Large intestine (tissue), 12 donors: ENCODE measurements at places on chromosomes 2 and 18. TPM values are rescaled to one million over a fixed set of nuclear protein-coding genes. Genes with fewer than 3 reads are reported as not detected.

- no peak for DNase-seq
Observed at GRCh38 chr18:78778651-78779050, 201.0 kb upstream of the SALL3 start.

DNA sequence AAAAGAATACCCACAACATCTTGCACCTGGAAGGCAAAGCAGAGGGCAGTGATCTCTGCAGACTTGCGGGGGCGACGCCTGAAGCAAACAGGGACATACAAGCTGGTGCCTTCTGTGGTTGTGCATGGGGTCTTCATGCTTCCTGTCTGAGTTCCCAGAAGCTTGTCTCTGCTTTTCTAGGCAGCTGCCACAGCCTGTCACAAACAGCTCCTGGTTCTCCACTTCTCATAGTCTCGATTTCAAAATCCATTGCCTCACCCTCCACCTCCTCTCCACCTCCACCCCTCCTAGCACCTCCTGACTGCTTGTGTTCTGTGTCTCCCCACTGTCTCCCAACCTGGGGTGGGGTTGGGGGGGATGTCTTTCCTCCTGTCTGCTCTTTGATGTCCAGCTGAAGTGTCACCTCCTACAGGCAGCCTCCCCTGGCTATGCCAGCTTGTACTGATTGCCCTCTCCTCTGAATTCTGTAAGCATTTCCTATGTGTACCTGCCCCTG lies 1.7 kb upstream of the PROC start:
- no peak for DNase-seq

DNA sequence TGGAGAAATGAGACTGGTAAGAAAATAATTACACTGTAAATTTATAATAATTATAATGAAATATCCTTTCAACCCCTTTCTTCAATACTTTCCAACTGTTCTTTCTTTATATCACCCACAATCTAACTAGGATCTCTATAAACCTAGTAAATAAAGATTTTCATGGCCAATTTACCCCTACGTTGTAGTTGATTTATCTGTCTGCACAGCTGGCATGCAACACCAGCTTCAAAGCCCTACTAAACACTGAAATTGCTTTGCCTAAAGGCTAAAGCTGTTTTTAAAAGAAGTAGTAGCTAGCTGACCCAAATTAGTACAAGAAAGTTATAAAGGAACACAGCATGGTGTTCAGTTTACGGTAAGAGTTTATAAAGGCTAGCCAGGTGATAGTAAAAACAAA lies 140.1 kb downstream of the NOL4 start:
- no peak for DNase-seq

Gene IAH1
- 43.4 TPM for polyA plus RNA-seq

Gene CD207
- 1.9 TPM for polyA plus RNA-seq

Gene CDH2
- polyA plus RNA-seq = 14.2 TPM

- no peak for DNase-seq
Observed at GRCh38 chr2:67032076-67032475, 365.1 kb upstream of the ETAA1 start.

Gene CNGA3
- polyA plus RNA-seq = 2.3 TPM

- DNase-seq = no peak
Observed at GRCh38 chr2:121539750-121540469, 9.2 kb downstream of the RNU4ATAC start.

DNA sequence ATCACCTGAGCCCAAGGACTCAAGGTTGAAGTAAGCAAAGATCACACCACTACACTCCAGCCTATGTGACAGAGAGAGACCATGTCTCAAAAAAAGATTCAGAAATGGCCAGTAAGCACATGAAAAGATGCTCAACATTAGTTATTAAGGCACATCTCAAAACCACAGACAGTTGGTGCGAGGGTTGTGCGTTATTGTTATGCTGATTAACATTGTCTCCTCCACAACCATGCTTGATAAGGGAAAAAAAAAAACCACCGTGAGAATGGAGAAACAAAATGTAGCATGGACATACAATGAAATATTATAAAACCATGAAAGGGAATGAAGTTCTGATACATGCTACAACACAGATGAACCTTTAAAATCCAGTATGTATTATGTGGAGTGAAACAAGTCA lies 27.3 kb downstream of the MOB4 start:
- DNase-seq = no peak

Gene GPBAR1
- polyA plus RNA-seq = 3.9 TPM

Gene CCBE1
- 2.5 TPM for polyA plus RNA-seq

DNA sequence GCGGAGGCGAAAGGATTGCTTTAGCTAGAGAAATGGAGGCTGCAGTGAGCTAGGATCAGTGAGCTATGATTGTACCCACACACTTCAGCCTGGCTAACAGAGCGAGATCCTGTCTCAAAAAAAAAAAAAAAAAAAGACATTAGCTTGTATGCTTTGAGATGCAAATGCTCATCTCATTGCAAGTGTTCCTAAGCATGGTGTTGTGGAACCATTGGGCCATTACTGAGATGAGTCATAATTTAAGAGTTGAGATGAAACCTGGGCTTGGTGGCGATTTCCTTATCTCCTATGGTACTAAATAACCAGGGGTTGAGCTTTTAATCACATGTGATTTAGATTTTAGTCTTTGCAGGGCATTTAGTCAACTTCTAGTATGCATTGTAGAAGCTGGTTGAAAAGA lies 2.2 kb downstream of the PLEKHA3 start:
- DNase-seq = no peak

- DNase-seq = no peak
Observed at GRCh38 chr2:30527411-30527810, 80.4 kb downstream of the LCLAT1 start.

Gene ZBTB7C
- polyA plus RNA-seq = 1.7 TPM

Gene DPP4
- polyA plus RNA-seq = 145 TPM

Gene PARD6G
- 7.4 TPM for polyA plus RNA-seq

- no peak for DNase-seq
Observed at GRCh38 chr2:63581298-63581961, 6.8 kb downstream of the WDPCP start.

- DNase-seq = no peak
Observed at GRCh38 chr2:159677654-159678053, 34.7 kb upstream of the MARCHF7 start.

Gene OXER1
- 12.2 TPM for polyA plus RNA-seq

GRCh38 chr2:84799772-84800171 lies 81.1 kb downstream of the TRABD2A start:
- no peak for DNase-seq

Gene PRKAG3
- polyA plus RNA-seq = 0.07 TPM

DNA sequence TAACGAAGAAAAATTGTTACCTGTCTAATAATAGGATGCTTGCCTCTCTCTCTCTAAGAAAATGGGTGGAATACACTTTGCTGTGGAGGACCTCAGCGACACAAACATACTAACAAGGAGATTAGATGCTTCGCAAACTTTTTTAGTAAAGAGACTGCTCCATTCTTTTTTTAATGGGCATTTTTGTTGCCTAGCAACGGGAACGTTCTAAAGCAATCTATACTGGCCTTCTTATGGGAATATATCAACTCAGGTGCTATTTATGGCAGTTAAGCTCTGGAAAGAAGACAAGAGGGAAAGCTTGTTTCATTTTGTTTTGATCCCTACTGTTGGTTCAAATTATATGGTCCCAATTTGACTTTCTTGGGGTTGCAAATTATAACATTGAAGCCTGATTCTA lies 86.8 kb upstream of the CBLN2 start:
- DNase-seq = no peak

DNA sequence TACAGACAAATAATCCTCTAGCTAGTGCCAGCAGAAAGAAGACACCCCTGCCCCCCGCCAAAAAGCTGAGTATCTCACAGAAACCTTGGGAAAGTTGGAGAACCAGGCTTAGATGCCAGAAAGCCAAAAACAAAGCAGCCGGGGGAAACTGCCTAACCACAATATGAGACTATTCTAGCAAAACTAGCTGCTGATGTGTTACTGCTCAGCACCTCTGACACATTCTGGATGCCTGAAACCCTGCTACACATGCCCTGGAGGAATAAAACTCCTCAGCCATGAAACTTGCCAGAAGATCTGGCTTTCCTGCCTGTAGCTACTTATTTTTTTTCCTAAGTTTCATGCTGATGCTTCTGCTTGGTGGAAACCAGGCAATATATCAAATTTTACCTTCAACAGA lies 122.7 kb upstream of the GCFC2 start:
- no peak for DNase-seq

Gene MLPH
- 31.8 TPM for polyA plus RNA-seq

- DNase-seq = no peak
Observed at GRCh38 chr2:224984637-224985036, 57.6 kb downstream of the DOCK10 start.

Gene COL5A2
- 80.4 TPM for polyA plus RNA-seq

Gene MYO3B
- polyA plus RNA-seq = 0.30 TPM

DNA sequence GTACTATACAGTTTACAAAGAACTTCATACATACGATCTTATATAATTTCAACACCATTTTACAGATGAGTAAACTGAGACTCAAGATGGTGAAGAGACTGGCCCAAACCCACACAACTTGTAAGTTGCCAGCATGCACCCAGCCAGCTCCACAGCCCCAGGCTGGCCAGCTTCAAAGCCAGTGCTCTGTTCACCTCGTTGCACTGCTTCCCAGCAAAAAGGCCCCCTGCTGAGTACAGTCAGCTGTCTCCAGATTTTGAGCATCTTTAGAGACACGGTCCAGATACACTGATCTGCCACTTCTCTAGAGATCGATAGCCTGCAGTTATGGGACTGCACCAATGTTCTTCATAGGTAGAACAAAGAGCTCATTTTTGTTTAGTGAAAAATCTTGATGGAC lies 257.2 kb upstream of the CHAC2 start:
- DNase-seq = no peak

Gene SIX3
- polyA plus RNA-seq = not detected

GRCh38 chr2:201950606-201951005 lies 83.0 kb upstream of the FZD7 start:
- DNase-seq = no peak

- DNase-seq = peak; percentile 85
Observed at GRCh38 chr2:202014318-202014717, 19.3 kb upstream of the FZD7 start.

GRCh38 chr2:195473862-195474261 lies 183.2 kb upstream of the SLC39A10 start:
- DNase-seq = no peak

DNA sequence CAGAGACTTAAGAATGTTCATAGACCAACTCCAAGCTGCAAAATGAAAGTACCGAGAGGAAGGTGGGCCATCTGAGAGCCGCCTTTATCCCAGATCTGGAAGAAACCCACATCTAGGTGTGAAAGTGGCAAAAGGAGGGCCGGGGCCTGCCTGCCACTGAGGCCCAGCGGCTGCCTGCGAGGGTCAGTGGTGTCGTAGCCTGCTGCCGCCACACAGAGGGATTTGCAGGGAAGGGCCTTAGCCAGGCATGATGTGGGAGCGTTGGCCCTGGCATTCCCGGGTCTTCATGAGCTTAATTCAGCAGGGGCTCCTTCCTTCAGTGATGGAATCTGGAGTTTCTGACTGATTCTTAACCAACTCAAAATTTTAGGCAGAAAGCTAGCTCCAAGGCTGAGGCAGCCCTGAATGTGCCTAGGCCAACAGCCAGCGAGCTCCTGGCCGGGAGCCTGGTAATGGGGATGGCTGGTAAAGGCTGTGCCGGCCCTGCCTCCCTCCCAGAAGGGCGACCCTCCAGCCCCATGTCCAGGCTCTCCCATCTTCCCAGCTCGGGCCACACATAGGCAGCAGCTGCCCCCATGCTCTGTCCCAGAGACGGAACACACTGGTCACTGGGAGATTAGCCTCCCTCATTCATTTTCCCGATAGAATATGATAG lies 230.1 kb downstream of the AGAP1 start:
- DNase-seq = no peak

- no peak for DNase-seq
Observed at GRCh38 chr2:214542866-214543265, 132.0 kb downstream of the VWC2L start.

Gene LIMS2
- polyA plus RNA-seq = 25.0 TPM

GRCh38 chr2:222762342-222762741 lies 90.9 kb downstream of the MOGAT1 start:
- no peak for DNase-seq

Gene AQP4
- polyA plus RNA-seq = 0.57 TPM

DNA sequence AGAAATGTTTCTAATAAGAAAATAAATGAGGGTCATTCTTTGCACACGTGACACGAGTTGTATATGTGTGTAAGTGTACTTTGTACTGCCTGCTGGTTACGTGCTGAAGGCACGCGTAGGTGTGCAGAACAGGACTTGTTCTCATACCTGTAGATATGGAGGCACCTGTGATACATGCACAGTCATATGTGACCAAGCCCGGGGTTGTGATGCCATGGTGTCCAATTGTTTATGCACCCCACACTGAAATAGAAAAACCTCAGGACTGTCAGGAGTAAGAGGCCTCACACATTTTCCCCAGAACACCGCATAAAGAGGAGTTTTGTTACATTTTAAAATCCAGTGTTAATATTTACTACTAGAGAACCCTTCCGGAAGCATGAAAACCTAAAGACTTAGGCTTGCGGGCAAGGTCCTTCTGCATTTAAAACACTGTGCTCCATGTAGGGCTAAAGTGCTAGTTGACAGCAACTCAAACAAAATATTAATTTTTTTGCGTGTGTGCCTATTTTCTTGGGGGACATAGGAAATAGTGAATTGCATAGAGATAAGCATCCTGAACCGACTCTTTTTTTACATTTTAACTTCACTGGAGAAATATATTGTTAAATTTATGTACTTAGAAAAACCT lies 9.3 kb downstream of the TSHZ1 start:
- DNase-seq = peak; percentile 93

- DNase-seq = no peak
Observed at GRCh38 chr2:217604527-217605194, 398.1 kb downstream of the TNS1 start.

DNA sequence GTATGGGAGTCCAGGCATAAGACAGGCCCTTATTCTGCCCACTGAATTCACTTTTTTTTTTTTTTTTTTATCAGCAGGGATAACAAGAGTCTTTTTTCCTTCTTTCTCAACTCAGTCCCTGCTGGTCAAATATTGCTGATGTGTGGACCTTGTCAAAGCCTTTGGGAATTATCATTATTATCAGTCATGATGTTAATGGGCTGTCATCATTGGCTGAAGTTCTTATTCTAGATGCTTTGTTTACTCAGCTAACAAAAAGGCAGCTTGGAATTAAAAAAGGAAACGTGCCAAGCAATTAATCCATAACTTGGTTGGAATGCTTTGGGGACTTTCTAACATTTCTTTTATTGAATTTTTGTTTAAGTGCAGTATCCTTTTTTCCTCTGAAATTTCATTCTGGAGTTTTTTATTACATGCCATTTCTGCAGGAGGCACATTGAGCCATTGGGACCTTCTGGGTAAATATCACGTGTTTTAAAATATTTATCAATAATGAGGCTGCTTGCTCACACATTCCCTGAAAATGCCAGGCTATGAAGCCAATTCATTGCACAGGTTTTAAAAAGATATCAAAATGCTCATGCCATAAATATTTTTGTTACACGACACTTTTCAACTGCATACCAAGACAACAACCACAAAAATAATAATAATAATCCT lies 246.3 kb downstream of the TXNL1 start:
- DNase-seq = no peak

Gene IGFBP5
- 58.4 TPM for polyA plus RNA-seq
